ENCODE measurements at places on chromosomes 5 and 9.
A peak's percentile ranks its signal among the peaks of the same experiment; 100 is the strongest.

- DNase-seq, result no peak
Observed at GRCh38 chr9:8684978-8685708, 885.6 kb upstream of the DMAC1 start.

DNA sequence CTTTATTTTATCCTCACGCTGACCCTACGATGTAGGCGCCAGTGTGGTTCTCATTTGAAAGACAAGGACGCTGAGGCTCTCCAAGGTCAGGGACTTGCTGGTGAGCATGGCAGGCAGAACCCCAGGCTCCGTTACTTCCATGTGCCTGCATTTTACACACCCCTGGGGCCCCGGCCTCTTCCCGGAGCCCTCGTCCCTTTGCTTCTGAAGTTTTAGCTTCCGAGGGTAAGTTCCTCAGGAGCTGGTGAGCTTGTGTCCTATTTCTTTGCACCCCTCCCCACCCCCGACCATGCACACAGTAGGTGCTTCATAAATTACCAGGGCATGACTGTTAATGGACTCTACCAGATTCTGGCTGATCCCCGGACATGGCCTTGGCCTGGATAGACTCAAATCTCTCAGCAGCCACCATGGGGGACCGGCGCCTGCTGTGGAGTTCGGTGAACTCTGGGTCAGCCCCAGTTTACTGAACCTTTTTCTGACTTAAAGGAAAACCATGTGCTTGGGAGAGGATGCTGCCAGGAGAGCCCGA lies 59.3 kb upstream of the RNU6ATAC start:
- DNase-seq, result no peak

DNA sequence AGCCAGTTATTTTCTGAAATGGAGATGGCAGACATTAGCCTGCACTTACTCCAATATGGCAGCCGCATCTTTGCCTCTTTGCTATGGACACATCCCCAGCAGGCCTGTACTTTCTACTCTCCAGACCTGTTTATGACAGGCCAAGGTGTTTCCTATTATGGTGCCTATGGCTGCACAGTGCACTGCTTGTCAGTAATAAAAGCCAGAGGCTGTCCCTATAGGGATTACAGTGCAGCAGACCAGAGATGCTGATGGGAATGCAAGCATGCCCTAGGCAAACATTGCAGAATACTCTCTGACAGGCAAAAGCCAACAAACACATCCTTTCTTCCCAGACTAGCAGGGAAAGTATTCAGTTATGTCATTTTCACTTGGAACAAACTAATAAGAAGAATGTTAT lies 442.9 kb downstream of the RAB3C start:
- no peak for DNase-seq

GRCh38 chr5:179794171-179794570 lies 385 bp downstream of the LTC4S start:
- no peak for DNase-seq

DNA sequence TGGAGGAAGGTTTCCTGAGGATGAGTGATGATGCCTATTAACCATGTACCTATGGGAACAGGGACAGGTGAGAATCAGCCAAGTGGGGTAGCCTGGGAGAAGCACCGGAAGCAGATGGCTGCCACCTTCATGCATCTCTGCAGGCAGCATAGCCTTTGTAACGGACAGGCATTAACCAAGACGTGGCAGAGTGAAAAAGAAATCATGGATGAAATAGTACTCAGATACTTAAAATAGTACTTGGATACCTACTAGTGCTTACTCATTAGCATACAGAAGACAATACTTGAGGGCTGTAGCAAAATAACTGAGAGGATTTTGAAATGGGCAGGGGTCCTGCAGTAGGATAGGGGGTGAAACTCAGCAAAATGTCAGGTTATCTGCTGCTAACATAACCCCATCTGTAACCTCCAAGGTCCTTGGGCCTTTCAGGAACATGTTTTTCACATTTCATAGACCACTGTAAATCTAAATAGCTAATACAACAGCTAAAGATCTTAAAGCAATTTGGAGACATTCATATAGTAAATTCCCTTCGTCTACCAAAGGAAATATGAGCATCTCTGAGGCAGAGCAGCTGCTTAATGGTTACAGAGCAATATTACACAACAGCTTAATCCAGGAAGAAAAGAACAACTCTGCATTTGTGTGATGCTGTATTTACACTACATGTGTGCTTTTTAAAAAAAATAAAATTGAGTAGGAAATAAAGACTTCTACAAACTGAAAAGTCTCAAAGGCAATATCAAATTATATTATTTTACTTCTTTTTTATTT lies 154.3 kb downstream of the NFIB start:
- no peak for DNase-seq

- DNase-seq, result no peak
Observed at GRCh38 chr5:57986761-57987341, 473.0 kb downstream of the PLK2 start.

DNA sequence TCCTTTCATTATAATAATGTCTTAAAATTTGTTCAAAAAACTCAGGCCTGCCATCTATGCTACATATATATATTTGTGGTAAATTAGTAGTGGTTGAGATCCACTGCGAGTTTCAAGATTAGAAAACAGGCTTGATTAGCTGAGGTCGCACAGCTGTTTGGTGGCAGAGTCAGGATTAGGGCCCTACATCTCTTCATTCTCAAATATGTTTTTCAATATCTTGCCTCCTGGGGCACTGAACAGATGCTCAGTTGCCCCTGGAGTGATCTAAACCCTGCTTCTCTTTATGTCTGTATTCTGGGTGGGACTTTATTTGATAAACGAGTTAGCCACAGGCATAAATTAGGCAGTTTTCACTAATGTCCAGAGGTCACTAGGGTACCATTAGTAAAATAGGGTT lies 27.8 kb upstream of the CEP120 start:
- DNase-seq, result no peak

DNA sequence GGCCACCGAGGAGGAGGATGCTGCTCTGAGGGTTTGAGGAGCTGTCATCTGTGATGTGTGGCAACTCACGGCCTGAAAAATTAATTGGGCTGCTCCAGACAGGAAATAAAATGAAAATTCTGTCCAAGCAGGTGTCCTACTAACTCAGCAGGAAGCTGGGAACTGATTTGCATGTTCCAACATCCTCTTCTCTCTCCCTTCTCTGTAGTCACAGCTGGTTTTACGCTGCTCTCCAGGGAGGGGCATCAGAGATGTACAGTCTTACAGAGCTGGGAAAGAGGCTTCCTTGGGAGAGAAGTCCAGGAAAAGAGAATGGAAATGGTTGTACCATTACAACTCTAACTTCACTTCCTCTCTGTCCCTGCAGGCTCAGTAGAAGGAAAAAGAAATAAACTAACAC lies 24.2 kb upstream of the SIL1 start:
- DNase-seq, result no peak

- DNase-seq, result no peak
Observed at GRCh38 chr5:140136624-140137023, 10.9 kb downstream of the IGIP start.

DNA sequence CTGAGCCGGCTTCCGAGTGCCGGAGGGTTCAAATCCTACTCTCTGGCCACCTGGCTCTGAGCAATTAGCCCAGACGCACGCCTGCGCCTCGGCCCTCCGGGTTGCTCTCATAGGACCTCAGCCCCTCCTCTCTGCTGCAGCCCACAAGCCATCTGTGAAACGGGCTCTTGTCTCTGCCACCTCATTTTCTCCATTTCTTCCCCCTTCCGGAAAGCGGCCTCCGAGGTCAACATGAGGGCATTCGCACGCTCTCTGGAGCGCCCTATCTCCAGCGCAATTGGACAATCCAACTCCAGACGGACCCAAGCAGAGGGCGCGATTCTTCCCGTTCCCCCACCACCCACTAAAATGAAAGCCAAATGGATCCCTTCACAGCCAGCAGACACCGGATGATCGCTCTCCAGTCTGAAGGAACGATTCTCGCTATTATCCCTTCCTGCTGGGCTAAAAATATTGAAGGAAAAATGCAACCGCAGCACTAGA lies 41.5 kb downstream of the VAV2 start:
- no peak for DNase-seq

DNA sequence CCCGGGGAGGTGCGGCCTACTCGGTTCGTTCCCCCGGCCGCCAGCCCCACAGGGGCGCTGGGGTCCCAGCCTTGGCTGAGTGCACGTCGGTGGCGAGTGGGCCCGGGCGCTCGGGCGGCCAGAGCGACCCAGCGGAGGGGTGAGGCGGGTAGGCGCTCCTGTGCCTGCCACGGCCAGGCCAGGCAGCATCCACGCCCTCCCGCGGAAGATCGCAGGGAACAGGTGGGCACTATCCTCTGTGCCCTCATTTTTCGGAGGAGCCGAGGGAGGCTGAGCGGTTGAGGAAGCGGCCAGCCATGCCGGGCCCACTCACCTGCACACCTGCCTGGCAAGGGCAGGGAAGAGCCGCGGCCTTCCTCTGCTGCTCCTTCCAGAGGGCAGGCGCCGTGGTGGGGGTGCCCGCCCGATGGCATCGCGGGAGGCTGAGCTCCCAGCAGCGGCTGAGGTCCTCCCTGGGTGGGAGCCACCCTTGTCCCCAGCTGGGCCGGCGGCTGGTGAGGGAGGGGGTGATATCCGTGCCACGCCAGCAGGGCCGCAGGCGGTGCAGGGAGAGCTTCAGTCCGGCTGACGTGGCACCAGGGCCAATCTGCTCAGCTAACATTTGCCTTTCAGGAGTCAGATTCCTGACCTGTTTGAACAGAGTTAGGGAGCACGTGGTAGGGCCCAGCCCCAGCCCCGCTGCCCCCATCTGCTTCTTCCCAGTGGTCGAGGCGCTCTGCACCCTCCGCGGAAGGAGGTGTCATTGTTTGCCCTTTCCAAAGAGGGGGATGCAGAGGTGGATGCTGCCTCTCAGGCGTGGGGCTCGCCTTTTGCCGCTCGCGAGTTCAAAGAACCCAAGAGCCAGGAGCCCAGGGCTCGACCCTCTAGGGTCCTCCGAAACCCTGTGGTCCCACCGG lies 1.6 kb upstream of the SEC16A start:
- DNase-seq, result peak; percentile 45

DNA sequence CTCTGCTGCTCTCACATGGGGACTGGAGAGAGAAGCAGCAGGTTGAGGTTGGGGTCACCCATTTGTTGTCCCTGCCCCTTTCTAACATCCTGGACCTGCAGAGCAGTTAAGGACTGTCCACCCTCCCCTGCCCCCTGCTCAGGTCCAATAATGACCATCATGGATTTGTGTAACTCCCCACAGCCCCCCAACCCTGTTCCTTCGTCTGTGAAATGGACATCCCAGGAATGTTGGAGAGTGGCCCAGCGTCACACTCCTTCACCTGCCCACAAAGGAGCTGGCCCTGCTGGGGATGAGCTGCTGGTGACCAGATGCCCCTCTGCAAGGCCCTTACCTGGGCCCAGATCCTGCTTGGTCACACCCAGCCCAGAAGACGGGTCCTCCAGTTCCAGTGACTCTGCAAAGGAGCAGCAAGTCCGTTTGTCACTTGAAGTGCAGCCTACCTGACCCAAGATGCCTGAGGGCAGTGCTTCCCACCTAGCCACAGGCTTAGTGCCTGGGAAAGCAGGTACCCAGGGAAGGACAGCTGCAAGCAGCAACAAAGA lies 10.4 kb downstream of the CD74 start:
- DNase-seq, result no peak
